ENCODE measurements at places on chromosomes 16 and 17.
A peak's percentile ranks its signal among the peaks of the same experiment; 100 is the strongest.

DNA sequence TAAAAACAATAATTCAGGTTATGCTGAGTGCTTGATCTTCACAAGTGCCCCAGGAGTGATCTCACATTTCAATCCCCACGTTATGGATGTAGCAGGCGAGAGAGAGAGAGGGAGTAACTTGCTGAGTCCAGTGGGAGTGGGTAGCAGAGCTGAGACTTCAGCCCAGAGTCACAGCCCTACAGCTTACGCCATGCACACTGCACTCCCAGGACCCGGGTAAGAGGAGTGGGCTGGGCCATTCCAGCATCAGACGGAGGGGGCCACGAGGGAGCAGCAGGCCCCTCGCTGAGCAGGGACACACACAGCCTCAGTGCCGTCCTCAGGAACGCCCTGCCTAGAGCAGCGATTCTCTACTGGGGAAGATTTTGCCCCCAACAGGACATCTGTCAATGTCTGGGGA is 9.8 kb upstream of the KIF19 start:
- DNase-seq: peak; percentile 21

DNA sequence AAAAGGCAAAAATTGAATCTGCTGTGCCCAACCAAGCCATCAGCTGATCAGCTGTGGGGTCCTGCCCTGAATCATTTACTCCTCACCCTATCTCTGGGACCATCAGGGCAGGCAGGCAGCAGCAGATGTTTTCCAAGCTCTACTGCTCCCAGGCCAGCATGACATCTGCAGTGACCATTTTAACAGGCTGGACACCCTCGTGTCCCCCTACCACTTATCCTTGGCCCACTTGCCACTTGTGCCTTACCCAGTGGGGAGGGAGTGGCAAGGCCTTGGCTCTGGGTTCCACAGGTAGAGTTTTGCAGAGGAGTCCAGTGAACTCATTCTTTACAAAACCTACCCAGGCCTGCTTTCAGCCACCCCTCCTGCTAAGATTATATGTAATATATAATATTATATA is 12.0 kb upstream of the CA4 start:
- DNase-seq: no peak

DNA sequence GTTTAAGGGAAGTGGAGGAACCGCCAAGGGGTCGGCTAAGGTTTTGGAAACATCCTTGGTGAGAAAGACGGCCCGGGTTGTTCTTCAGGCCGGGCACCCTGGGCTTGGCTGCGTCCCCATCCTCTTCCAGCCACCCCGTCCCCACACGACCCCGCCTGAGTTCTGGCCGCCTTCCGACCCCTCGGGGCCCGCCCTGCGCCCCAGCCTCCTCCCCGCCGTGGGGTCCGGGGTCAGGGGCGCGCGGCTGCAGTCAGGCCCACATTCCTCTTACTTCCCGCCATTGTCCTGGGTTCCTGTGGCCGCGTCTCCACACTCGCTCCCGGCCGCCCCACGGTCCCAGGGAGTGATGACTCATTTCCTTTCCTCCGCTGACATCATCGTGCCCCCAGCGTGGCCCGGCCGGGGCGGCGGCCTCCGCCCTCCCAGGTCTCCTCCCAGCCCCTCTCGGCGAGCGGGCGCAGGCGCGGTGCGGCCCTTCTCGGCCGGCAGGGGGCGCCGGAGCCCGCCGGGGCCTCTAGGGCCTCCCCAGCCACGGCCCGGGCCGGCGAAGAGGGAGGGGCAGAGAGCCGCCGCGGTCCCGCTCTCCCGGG is 59.6 kb downstream of the WSB1 start:
- no peak for DNase-seq

GRCh38 chr17:74937064-74938051 is 1.7 kb downstream of the OTOP3 start:
- no peak for DNase-seq
